ENCODE measurements at places on chromosomes 11 and 22. TPM values are rescaled to one million over a fixed set of nuclear protein-coding genes. Genes with fewer than 3 reads are reported as not detected.

Gene PGA5
- not detected for total RNA-seq

Gene DSCAML1
- not detected for total RNA-seq

Gene PRODH
- not detected for total RNA-seq

Gene PAAF1
- 10.0 TPM for total RNA-seq

Gene LDHAL6A
- total RNA-seq, result not detected

Gene B4GALNT4
- 9.4 TPM for total RNA-seq

Gene NXPE4
- total RNA-seq, result not detected

Gene EED
- 37.7 TPM for total RNA-seq

Gene RAPSN
- total RNA-seq, result not detected

Gene C11orf86
- not detected for total RNA-seq

Gene OR52R1
- not detected for total RNA-seq

Gene OR5D18
- total RNA-seq, result not detected

Gene HEPHL1
- 1.2 TPM for total RNA-seq

Gene SLC22A9
- total RNA-seq, result not detected

Gene E2F8
- total RNA-seq, result 8.5 TPM

Gene OR52N5
- total RNA-seq, result not detected

Gene ANGPTL5
- total RNA-seq, result not detected

Gene ANO9
- 0.20 TPM for total RNA-seq

Gene PGGHG
- total RNA-seq, result 5.2 TPM

Gene IFITM10
- 2.7 TPM for total RNA-seq

Gene LMF2
- 59.8 TPM for total RNA-seq

Gene B4GAT1
- 40.3 TPM for total RNA-seq

Gene OR51B5
- total RNA-seq, result not detected

Gene PTGDR2
- not detected for total RNA-seq

Gene ADM
- 361 TPM for total RNA-seq

Gene CCND1
- total RNA-seq, result 76.0 TPM

Gene OR5P2
- total RNA-seq, result not detected

Gene PHETA2
- total RNA-seq, result 0.17 TPM

Gene OR5I1
- not detected for total RNA-seq

Gene DDX25
- total RNA-seq, result not detected

Gene MMP13
- total RNA-seq, result 96.9 TPM

Gene ABTB2
- 3.2 TPM for total RNA-seq

Gene TMPRSS13
- total RNA-seq, result not detected

Gene SCGB1A1
- not detected for total RNA-seq

Gene LRP4
- total RNA-seq, result 1.1 TPM

Gene FBXO7
- total RNA-seq, result 84.5 TPM

Gene TLCD5
- total RNA-seq, result 4.8 TPM

Gene MPPED2
- total RNA-seq, result 0.49 TPM

Gene ARHGAP8
- not detected for total RNA-seq

Gene OR56A1
- total RNA-seq, result not detected

Gene HBB
- total RNA-seq, result not detected

Gene ATG2A
- 16.0 TPM for total RNA-seq

Gene PDXP
- 29.8 TPM for total RNA-seq

Measured in M059J (cell line).